ENCODE measurements at places on chromosomes 5 and 9.

GRCh38 chr9:122346478-122347347 is 24.1 kb upstream of the PTGS1 start:
- no peak for DNase-seq

DNA sequence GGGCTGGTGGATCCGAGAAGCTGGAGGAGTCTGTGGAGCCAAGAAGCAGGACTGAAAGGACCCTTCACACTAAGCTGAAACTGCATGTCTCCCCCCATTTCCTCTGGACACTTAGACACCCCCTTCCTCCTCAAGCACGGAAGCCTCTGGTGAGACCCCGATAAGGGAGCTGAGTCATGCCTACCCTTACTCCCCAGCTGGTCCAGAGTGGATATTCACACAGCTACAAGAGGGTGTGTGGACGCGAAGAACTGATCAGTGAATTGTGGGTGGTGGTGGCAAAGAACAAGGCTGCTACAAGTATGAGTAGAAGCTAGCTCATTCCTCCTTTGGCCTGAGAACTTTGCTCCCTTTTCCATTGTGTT is 4.3 kb downstream of the TLN1 start:
- no peak for DNase-seq

DNA sequence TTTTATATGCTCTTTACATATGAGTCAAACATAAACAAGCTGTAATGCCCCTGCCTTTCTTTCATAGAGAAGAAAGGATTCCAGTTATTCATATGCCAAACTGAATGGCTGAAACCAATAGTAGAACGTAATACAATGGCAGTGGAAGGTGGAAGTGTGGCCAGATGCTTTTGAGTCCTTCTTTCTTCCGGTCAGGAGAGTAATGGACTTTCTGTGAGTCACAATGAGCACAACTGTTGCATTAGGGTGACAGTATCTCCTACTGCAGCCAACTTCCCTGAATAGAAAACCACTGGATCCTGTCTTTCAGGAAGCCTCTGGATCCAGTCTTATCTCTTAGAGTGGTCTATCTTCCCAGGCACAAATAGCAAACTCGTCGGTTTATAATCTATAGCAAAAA is 855.2 kb downstream of the MAT2B start:
- no peak for DNase-seq

GRCh38 chr9:135300346-135301141 is 179.0 kb upstream of the PPP1R26 start:
- DNase-seq: no peak

GRCh38 chr9:134591573-134591981 is 50.0 kb upstream of the COL5A1 start:
- DNase-seq: no peak

DNA sequence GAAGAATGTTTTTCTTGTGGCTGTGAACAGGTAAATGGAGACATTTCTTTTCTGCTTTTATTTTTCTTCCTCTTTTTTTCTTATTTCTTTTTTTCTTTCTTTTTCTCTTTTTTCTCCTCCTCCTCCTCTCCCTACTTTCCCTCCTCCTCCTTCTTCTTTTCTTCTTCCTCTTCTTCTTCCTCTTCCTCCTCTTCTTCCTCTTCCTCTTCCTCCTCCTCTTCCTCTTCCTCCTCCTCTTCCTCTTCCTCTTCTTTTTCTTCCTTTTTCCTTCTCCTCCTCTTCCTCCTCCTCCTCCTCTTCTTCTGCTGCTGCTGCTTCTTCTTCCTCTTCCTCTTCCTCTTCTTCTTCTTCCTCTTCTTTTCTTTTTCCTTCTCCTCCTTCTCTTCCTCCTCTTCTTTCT is 65.3 kb upstream of the NTRK2 start:
- DNase-seq: no peak

- DNase-seq: no peak
Measured at GRCh38 chr9:111108946-111109345, 70.7 kb upstream of the LPAR1 start.

DNA sequence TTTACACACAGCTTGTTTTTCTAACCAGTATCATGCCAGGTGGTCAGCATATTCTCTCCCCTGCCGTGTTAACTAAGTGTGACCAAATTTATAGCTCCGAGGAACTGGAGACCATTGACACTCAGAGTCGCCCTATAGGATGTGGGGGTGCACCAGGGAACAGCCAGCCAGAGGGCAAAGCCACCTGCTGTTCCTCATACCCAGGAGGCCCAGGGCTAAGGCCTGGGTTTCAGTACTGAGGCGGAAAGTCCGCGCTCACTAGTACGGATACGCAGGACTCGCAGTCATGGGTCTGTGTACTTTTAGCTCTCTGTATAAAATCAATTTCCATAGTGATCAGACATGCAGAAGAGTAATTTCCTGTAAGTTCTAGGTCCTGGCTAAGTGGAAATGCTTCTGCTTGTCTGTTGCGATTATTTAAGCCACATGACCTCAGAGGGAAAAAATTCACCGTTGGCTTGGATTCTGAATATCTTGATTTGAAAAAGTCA is 247.0 kb downstream of the AOPEP start:
- DNase-seq: no peak

DNA sequence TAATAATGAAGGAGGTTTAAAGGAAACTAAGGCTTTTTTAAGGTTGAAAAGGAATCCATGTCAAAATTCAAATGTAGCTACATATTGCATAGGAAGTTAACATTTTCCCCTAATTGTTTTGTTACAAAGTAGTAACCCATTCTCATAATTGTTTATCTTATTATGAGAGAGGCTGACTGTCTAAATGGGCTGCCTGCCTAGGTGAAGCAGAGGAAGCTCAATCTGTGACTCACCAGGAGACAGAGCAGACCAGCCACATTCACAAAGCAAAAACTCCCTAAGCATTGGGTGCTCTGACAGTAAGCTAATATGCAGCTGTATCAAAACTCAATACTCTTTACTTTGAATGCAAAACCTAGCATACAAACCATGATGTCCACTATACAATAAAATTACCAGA is 208.5 kb downstream of the ROR2 start:
- DNase-seq: no peak

DNA sequence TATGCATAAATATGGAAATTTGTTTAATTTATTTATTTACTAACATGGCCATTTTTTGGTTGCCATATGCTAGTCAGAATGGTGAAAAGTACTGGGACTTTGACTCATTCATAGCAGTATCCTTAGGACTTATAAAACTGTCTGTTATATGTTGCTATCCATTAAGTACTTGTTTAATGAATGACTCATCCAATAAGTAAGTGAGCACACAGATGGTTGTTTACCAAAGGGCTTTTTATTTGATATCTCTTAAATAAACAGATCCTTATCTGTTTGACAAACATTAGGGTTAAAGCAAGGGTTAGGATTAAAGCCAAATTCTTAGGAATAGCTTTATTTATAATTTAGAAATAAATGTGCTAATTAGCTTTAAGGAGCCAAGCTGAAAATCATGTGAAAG is 183.4 kb downstream of the FBXO4 start:
- no peak for DNase-seq

DNA sequence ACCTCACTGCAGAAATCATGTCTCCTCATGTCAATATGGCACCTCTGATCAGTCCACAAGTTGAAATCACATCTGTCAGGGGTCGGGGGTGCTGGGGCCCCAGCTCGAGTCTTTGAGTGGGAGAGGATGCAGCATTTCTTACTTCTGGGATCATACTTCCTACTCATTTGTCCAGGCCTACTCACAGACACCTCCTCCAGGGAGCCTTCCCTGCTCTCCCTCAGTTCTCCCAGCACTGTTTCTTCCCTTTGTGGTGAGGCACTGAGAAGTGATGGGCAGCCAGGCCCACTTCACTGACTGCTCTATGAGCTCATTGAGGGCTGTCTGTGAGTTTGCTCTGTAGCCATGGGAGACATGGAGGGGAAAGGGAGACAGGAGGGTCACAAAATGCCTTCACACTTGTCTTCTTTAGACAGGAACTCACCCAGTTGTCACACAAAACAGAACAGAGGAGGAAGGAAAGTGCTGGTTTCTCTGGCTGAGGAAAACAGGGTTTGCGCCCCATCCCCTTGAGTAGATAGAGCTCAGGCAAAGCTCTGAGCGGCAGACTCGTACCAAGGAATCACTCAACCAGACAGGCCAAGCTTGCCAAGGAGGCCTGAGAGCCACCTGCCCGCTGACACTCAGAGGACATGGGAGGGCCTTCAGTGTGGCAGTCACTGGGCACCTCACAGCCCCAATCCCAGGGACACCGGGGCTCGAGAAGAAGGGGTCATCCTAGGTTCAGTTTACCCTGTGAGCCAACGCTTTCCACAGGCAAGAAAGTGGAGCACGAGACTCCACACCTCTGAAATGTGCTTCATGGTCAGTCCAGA is 152.9 kb downstream of the GABBR2 start:
- no peak for DNase-seq

DNA sequence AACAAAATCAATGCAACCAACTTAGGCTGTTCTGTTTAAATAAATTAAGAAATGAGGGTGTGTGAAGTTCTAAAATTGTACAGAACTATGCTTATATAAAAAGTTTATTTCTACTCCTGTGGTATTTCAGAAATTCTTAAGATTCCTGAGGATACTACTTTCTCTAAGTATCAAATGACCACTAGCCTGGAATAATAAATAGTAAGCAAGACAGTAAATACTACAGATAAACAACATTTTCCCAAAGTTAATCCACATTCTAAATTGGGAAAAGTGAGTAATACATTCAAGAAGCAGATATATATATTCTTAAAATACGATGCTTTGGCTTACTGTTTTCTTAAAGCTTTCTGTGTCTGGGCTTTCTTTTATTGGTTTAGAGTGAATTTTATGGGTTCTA is 29.5 kb downstream of the CCNH start:
- DNase-seq: no peak

DNA sequence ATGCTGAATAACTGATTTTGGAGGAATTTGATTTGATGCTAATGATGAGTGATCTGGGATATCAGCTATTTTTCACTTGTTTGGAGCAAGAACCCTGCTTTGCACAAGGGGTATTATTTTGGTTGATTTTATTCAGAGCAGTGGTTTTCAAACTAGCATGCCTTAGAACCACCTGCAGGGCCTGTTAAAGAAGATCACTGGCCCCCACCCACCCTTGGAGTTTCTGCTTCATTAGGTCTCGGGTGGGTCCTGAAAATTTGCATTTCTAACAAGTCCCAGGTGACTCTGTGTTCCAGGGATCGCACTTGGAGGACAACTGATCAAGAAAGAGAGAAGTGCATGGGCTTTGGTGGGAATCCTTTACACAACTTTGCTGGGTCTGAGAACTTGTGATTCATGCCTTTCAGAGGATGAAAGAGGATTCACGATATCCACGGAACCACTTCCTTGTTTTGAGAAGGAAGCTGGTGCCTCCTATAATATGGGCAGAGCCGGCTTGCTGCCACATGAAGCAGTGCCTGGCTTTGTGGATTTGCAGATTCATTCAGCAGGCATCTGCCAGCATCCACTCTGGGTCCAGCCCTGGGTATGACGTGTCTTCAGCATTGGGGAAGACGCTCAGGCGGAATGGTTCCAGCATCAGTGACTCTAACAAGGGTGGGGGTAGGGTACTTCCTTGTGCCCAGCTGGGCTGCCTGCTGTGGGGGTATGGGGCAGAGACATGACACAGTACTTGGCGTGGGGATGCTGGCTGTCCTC is 106.6 kb upstream of the PITX1 start:
- no peak for DNase-seq

DNA sequence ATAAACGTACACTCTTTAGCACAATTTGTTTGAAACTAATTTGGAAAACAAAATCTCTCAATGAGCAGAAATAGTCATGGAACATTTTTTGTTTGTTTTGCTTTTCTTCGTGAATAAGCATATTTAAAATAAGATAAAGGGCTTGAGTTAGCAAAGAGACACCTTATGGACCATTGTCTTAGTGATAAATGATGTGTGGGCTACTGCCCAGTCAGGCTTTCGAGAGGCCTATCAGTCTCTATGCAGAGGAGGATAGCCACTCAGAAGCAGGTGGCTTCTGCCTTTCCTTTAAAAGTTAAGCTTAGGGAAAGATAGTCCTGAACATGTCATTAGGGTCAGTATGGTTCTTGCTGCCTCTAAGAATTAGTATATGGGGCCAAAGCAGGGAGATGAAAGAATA is 2.1 kb upstream of the ARL15 start:
- DNase-seq: no peak
